Midbrain (tissue), 1 donor: ENCODE measurements at places on chromosomes 13 and 19.

- no peak for DNase-seq
These were observed 109.2 kb upstream of the MCF2L start for GRCh38 chr13:112859817-112860190.

DNA sequence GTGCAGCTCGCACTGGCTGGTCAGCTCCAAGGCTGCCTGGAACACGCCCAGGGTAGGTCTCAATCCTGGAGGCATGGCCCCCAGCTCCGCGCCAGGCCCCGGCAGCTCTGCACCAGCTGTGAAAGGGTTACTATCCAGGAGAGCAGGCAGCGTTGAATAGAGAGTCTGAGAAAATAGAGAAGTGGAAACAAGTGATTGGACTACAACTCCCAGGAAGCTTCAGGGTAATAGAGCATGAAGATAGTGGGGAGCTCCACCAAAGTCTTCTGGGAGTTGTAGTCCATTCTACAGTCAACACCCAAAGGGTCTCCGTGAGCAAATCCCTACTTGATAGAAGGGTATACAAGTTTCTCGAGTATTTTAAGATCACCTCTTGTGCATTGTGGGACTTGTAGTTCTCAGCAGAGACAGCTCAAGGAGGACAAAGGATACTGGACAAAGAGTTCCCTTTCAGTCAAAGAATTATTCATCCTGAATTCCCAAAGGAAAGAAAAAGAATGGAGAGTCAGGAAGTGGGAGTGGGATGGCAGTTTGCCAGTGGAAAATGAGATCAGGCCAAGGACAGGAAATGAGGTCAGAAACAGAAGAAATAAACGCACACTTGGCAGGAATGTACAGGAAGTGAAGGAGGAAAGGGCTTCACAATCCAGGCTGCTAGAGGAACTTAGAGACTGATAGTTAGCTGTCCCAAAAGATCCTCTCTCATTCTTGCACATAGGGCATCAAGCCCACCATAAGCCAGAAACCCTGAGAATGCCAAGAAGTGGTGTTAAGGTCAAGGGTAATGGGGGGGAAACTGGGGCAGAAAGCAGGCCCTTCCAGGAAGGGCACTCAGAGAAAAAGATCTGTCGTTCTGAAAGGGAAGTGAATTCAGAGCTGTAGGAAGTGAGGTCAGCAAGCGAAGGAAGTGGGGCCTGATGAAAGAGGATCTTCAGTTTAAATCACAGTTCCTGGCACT is 5.5 kb upstream of the MAMSTR start:
- peak; percentile 56 for DNase-seq

GRCh38 chr13:62629618-62630017 is 1214.0 kb upstream of the PCDH20 start:
- no peak for DNase-seq

DNA sequence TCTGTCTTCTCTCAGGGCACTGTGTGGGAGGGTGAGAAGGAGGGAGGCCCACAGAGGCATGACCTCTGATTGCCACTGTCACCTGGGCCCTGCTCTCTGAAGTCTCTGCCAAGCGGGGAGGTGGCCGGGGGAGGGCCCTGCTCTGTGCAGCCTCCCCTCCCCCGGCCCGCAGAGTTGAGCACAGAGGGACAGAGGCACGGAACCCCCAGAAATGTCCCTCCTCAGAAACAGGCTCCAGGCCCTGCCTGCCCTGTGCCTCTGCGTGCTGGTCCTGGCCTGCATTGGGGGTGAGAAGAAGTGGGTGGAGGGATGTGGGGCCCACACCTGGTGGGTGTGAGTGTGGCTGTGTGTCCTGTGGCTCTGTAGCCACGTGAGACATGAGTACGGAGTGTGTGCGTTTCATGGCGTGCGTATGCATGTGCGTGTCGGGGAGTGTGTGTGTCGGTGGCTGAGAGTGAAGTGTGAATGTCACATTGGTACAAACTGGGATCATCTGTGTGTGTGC is at the start of gene APOC4:
TSS of gene APOC4 (plus strand) at position 171 of the 505 bp plus-strand sequence. CDS start at position 212, 41 bp downstream.
- DNase-seq = no peak

- no peak for DNase-seq
These were observed 182.6 kb upstream of the IRS2 start for GRCh38 chr13:109968876-109969577.

DNA sequence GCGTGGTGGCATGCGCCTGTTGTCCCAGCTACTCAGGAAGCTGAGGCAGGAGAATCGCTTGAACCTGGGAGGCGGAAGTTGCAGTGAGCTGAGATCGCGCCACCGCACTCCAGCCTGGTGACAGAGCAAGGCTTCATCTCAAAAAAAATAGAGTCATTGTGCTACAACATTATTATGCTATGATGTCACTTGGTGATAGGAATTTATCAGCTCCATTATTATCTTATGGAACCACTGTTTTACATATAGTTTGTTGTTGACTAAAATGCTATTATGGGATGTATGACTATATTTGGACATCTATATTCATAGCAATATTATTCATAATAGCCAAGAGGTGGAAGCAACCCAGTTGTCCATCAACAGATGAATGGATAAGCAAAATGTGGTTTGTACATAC is 26.4 kb upstream of the SLC7A1 start:
- no peak for DNase-seq

DNA sequence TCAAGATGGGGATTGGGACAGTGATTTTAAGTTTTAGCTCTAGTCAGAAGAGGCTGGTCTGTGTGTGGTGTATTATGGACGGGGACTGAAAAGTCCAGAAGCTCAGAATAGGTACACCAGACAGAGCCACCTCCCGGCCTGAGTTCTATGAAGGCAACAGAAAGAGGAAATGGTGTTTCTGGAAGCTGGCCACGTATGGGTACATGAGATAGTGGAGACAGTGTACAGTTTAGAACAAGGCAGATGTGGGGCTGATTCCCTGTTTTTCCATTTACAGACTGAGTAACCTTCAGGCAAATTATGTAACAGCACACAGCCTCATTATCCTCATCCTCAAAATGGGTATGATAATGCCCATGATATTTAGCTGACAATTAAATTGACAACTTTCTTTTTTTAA is 1.3 kb downstream of the ZNF175 start:
- no peak for DNase-seq

GRCh38 chr13:47256618-47257017 is 359.8 kb upstream of the HTR2A start:
- no peak for DNase-seq

- peak; percentile 72 for DNase-seq
These were observed 1.4 kb downstream of the ING1 start for GRCh38 chr13:110714797-110715394.

DNA sequence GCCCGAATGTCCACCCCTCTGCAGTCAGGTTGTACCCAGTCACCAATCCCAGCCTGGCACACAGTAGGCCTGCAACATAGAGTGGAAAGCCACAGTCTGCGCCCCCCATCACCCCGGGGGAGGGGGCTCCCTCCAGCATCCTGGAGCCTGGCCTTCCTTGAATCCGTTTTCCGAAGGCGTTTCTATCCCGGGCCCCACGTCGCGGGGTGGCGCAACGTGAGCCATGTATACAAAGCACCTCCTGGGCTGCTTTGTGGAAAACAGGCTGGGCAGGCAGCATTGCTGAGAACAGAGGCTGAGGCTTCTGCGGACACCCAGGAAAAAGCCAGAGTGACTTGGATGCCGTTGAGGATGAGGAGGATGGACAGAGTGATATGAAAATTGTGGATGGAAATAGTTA is 103.3 kb upstream of the USP29 start:
- DNase-seq = no peak

- DNase-seq = peak; percentile 24
These were observed 7.3 kb downstream of the POLR2E start for GRCh38 chr19:1087813-1088415.

- peak; percentile 64 for DNase-seq
These were observed 94.7 kb upstream of the RAP2A start for GRCh38 chr13:97339019-97339987.

GRCh38 chr13:42760951-42761350 is 20.4 kb upstream of the FAM216B start:
- peak; percentile 31 for DNase-seq

DNA sequence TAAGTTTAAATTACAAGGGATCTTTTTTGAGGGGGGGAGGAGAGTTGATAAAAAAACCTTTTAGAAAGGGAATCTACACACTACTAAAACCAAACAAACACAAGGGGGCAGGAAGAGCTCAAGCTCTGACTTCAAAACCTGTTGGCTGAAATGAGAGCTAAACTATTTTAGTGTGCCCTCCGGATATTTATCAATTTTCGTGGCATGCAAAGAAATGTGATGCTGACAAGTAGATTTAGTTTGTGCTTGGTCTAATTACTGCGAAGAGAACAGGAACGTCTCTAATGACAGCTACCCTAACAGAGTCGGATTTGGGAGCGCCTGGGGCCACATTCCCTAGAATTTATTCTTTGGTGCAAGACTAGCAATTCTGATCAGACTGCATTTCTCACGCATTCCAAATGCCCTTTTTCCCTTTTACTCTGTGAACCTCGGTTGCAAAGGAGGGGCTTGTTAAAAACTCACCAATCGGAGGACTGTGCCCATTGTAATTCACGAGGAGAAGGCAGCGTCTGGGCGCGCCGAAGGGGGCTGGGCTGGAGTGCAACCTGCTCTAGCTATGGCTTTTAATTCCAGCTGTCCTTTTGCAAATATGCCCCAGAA is 802 bp upstream of the FREM2 start:
- peak; percentile 27 for DNase-seq

DNA sequence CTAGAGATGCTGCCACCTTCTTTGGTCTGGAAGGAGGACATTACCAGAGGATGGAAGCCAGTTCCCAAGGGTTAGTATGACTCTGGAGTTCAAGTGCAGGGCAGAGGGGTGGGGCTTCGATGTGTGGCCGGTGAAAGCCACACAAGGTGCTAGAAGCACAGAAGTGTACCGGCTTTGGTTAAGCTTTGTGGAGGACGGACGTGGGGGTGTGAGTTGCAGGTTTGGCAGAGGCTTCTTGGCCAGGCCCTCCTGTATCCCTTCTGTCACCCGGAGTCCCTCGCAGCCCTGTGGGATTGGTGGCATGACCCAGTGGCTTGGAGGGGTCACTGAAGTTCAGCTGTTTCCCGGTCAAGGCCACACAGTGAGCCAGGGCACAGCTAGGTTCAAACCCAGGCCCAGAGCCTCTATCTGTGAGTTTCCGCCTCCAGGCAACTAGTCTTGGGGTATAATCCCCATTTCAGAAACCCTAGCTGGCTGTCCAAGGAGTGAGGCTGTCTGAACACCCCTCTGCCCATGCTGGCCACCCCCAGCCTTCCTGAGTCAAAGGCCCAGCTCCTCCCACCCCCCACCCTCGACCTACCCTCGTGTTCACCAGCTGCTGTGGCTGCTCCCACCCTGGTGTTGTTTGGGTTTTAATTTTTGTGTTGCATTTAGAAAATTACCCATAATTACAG is 4.6 kb upstream of the SSBP4 start:
- DNase-seq = no peak

GRCh38 chr19:4396949-4397783 is 3.2 kb downstream of the SH3GL1 start:
- DNase-seq = no peak

GRCh38 chr19:10120538-10121189 is 965 bp upstream of the EIF3G start:
- DNase-seq = no peak

DNA sequence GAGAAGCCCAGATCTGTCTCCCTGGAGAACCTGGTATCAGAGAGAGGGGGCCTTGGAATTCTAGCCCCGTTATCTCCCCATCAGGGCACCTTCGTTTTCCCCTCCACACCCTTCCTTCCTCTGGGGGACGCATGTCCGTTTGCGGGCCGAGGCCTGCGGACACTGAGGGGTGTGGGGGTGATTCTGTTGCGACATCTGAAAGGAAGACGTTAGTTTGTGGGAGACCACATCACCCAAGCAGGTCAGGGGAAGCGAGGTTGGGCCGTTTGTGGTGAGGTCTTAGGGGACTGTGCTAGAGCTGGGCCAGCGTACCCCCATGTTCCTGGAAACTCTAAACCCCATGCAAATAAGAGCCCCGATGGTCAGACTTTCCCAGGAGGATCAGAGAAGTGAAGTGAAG is 3.7 kb upstream of the HSH2D start:
- DNase-seq = no peak

DNA sequence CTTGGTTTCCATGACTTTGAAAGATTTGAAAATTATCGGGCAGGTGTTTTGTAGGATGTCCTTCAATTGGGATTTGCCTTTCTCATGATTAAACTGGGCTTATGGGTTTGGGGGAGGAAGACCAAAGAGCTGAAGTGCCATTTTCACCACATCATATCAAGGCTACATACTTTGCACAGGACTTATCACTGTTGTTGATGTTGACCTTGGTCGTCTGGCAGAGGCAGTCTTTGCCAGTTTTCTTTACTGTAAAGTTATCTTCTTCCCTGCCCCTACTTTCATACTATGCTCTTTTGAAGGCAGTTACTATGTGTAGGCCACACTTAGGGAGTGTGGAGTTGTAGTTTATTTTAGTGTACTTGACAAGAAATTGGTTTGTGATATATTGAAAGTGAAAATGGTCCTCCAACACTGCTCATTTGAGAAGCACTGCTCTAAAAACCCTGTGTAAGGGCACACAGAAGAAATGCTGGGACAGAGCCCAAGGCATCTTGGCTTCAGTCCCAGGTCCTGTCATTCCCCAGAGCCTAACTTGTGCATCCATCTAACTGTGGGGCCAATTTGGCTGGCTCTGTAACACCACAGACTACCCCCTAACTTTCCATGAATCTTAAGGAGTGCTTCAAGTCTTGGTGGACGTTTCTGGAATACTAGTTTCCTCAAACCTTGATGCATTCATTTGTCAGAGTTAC is 384.9 kb downstream of the KCNRG start:
- peak; percentile 84 for DNase-seq

GRCh38 chr13:78404846-78405360 is 198.4 kb downstream of the POU4F1 start:
- DNase-seq = no peak

GRCh38 chr13:52048516-52048915 is 24.0 kb downstream of the UTP14C start:
- no peak for DNase-seq

- DNase-seq = no peak
These were observed 17.0 kb upstream of the KCNN1 start for GRCh38 chr19:17949956-17950309.

DNA sequence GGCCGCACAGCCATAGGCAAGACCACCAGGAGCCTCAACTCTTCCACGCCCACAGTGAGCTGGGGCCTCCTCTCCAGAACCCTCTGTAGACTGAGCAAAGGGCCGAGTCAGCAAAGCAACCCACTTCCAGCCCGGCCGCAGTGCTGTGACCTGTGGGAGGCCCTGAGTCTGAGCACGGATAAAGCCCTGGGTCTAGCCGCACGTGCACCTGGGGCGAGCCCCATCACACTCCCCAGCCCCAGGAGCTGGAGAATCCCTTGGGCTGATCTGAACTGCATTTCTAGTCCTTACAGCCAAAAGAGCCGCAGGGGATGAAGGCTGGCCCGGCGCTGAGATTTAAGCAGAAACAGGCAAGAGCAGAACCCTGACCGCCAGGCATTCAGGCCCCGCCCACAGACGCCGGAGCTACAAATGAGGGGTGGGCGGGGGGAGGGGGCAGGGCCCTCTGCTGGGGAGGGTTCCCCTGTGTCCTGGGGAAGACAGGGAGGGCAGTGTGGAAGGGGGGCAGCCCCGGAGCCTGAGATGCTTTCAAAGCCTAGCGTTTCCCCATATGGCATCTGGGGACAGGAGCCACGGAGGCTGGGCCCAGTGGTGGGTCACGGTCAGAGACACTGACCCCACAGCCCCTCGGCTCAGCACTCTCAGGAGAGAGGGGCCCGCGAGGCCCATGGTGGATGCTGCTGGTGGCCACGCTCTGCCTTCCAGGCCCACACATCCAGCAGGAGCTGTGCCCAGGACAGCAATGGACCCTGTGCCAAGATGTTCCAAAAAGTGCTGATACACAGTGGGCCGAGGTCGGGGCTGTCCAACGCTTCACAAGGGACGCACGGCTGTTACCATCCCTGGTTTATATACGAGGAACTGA is 4.9 kb downstream of the TMEM259 start:
- no peak for DNase-seq
